ENCODE measurements at places on chromosomes 3 and 15. TPM values are rescaled to one million over a fixed set of nuclear protein-coding genes. Genes with fewer than 3 reads are reported as not detected.

GRCh38 chr3:52218026-52218425 lies 7.4 kb downstream of the TLR9 start:
- no peak for DNase-seq

GRCh38 chr3:52484680-52485461 lies 10.3 kb upstream of the STAB1 start:
- DNase-seq, result no peak

DNA sequence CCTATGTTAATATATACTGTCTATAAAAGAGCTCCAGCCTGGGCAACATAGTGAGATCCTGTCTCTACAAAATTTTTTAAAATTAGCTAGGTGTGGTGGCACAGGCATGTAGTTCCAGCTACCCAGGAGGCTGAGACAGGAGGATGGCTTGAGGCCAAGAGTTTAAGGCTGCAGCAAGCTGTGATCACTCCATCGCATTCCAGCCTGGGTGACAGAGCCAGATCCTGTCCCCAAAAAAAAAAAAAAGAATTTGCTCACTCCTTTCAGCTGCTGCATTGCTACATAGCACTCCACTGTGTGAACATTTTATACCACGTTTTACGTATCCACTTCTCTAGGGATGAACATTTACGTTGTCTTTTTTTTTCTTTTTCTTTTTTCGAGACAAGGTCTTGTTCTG lies 6.0 kb upstream of the TSEN2 start:
- no peak for DNase-seq

DNA sequence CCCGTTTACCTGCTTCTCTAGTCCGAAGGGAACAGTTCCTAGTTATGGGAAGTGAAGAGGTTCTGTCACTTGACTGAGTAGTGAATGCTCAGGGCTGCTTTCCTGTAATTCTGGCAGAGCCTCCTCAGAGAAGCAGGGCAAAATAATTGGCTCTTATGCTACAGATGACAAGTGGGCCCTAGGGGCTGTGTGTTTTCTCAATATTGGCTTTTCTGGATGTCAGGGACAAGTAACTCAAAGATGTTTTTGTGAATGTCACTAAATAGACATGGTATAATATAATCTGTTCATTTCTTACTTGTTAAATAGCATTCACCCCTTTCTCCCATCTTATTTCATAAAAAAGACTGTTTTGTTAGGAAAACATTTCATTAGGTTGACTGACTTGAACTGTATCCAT lies 40.1 kb downstream of the SGO1 start:
- DNase-seq, result no peak

GRCh38 chr3:87867001-87867400 lies 191.8 kb downstream of the CGGBP1 start:
- no peak for DNase-seq

- no peak for DNase-seq
These were observed 347.0 kb downstream of the GRM7 start for GRCh38 chr3:7207928-7208327.

- no peak for DNase-seq
These were observed 96.1 kb upstream of the PLSCR5 start for GRCh38 chr3:146701246-146701645.

DNA sequence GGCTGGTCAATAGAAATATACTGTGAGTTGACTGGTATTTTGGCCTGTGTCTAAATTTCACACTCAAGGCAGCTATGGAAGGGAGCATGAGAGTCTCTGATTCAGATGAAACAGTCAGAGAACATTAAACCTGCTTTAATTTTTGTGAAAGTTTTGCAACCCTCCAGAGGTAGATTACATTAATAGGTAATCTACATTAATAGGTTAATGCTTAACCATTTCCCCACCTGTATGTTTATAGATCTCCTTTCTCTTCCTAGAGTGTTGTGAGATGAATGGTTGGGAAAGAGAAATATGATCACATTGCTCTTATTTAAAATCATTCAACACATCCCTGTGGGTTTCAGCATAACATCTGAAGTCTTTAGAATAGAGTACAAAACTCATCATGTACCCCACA lies 586.9 kb upstream of the DPPA4 start:
- no peak for DNase-seq

- DNase-seq, result no peak
These were observed 28.2 kb downstream of the MYL3 start for GRCh38 chr3:46835054-46835453.

GRCh38 chr3:50232303-50232702 lies 3.7 kb upstream of the GNAI2 start:
- DNase-seq, result no peak

DNA sequence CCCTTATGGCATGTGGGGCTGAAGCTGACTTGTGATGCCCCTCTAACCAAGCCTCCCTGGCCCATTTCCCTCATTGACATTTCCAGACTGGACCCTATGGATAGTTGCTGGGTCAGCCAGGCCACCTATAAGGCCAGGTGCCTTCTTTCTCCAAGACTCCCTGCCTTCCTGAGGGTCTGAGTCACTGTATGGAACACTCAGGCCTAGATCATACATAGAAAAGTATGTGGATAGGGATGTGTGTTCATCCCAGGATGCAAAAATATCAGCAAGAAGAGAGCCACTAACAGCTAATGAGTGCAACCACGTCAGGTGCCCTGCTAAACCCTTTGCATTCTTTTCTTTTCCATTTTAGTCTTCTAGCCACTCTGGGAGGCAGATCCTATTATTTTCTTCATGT lies 168.4 kb upstream of the WNT5A start:
- DNase-seq, result no peak

- no peak for DNase-seq
These were observed 129.7 kb upstream of the TPM1 start for GRCh38 chr15:62912808-62913207.

DNA sequence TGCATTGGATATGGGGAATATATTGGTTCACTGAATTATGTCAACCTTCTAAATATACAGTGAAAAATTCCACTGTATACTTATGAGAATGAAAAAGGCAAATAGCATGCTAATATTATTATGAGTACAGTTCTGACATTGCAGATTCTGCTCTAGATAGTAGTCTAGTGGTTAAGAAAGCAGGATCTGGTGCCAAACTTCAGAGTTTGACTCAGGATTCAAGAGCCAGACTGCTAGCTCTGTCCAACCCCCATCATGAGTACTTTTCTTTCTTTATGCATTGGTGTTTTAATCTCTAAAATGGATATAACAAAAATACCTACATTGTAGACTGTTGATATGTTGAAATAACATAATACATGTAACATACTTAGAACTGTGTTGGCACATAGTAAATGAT lies 57.3 kb upstream of the PLSCR4 start:
- peak; percentile 21 for DNase-seq

DNA sequence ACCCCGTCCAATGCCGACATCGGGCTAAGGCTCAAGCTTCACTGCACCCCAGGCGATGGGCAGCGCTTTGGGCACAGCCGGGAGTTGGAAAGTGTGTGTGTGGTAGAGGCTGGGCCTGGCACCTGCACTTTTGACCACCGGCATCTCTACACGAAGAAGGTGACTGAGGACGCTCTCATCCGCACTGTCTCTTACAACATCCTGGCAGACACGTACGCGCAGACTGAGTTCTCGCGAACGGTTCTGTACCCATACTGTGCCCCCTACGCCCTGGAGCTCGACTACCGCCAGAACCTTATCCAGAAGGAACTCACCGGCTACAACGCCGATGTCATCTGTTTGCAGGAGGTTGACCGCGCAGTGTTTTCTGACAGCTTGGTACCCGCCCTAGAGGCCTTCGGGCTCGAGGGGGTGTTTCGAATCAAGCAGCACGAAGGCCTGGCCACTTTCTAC lies 1.0 kb downstream of the PDE12 start:
- DNase-seq, result no peak

DNA sequence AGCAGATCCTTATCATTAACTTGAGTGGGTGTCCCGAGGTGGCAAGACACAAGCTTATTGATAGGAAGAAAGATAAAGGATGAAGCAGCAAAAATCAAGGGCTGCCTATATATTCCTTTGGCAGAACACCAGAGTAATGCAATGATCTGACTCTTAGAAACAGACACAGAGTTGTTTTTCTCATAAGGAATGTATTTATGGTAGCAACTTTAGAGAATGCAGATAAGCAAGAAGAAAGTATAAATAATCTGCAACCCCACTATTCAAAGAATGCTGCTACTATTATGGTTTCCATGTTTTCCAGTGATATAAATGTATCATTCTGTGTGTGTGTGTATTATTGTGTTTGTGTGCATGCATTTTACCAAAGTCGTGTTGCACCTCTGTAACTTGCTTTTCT lies 208.3 kb downstream of the THSD4 start:
- no peak for DNase-seq

DNA sequence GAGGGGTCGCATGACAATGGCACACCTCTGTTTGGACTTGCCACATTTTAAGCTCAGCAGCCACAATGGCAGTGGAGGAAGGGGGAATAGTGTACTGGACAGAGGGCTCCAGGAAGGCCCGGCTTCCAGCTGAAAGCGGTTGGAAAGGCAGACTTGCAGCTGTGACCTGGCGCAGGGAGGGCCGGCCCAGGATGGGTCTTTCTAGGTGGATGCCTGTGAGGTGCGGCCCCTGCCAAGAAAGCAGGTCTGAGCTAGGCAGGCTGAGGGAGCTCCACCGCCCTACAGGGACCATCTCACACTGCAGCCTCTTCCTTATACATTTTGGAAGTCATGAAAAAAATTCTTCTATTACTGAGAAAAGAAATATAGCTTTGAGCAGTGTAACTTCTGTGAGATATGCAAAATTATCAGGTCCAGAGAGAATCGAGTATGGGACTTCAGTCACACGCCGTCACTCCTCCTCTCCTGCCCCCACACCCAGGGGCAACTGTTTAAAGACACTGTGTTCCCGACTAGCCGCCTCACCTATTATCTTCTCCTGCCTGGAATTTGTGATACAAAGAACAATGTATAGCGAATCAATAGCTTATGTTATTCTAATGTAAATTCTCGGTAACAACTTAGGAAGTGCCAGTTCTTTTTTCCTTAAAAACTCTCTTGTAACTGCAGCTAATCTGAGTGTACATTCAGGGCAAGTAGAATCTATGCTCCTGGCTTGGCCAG lies 331.0 kb downstream of the OCA2 start:
- DNase-seq, result no peak

DNA sequence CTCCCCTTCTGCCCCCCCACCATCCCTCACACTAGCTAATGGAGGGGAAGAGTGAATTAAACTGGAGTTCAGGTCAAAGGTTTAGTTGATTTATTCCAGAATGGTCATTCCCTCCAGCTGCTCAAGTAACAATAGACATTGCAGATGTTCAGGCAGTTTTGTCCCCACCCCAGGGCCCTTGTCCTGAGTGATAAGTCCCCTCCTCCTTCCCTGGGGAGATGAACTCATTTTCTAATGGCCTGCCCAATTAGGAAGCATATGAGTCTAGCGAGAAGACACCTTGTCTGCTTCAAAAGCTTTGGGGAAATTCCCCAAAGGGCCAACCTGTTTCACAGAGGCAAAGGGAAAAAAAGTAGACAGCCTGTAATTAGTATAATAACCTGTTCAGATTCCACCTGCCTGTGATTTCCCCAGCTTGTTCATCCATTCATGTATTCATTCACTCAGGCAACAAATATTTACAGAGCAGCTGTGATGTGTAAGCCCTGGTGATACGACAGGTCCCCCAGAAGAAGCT lies 165.3 kb downstream of the SHQ1 start:
- DNase-seq, result no peak

DNA sequence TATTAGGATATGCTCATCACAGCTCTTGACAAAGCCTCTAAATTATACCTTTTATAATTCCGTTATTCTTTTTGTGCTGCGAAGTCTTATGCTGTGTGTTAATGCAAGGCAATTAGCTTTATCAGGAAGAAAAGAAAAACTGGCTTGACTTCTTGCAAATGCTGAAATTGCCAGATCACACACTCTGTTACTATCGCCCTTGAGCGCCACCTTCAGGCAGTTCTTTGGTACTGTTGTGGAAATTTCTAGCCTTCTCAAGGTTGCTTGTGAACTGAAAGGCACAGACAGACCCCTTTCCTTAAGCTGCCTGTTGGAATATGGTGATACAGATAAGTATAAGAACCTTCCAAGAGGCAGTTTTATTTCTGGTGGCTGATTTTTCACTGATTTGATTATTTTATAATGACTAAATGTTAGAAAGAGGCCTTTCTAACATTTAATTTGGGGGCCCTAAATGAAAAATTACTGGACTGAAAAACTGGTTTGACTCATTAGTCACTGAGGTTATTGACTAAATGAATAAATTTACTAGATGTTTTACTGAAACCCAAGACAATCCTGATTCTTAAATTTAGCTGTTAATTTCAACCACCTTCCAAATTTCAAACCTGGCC lies 126.2 kb upstream of the RASGRP1 start:
- DNase-seq, result peak; percentile 66

DNA sequence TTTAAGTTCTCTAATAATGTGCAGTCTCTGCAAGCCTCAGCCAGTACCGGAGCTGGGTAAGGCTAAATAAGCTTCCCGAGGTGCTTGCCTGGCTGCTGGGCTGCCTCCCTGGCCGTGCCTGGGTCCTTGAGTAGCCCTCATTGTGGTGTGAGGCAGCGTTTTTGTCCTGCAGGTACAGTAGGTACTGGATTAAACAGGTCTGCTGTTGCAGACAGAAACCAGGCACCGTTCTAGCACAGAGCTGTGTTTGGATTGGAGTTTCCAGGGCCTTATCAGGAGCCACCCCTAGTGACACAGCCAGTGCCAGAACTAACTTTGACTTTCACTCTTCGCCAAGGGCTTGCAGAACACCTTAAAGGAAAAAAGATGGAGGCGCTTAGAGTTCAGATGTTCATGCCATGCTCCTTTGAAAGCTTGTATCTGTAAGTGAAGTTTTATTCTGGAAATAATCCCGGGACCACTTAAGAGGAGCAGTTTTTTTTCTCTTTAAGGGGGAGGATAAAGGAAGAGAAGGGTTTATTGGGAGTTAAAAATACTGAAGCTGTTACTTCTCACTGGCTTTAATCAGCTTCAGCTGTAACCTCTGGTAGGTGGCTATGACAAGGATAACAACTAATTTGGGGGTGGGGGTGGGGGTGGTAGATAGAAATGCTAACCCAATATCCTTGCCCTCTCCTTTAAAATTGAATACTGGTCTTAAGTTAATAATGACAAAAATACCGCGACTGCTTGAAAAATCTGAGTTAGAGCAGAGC lies 126.8 kb downstream of the MITF start:
- DNase-seq, result no peak

LMAN1L gene
- total RNA-seq, result not detected

LMOD3 gene
- total RNA-seq, result 1.1 TPM

KCNMB3 gene
- total RNA-seq, result 0.92 TPM

KLHL40 gene
- not detected for total RNA-seq

CD80 gene
- not detected for total RNA-seq

CDHR4 gene
- not detected for total RNA-seq

GOLGA8Q gene
- 1.2 TPM for total RNA-seq

HGD gene
- 1.3 TPM for total RNA-seq

MAP4 gene
- 52.1 TPM for total RNA-seq

OXTR gene
- 0.23 TPM for total RNA-seq

MGA gene
- 23.4 TPM for total RNA-seq

GP5 gene
- not detected for total RNA-seq

Measured in NCI-H460 (cell line).